Stimulated activated CD8-positive, alpha-beta memory T cell treated with anti-CD3 and anti-CD28 coated beads, Interleukin-4, amount 100 ng/mL, for 1 hour (primary cell): ENCODE measurements at places on chromosomes 5 and 9.

DNA sequence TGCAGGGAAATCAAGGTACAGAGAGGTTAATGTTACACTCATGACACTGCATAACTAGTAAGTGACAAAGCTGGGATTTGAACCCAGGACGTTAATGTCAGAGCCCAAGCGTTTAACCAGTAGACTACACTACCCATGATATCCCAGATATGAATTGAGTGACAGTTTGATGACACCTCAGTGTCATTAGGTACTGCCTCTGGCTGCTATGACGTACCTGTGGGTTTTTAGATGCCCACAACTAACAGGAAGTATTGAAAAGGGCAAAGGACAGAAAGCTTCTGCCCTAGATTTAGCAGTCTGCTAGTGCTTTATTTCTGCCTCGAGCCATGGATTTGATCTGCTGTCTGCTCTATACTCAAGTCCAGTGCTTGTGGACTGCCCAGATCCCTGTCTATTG, 56.2 kb downstream of the GLRA1 start:
- no peak for DNase-seq

DNA sequence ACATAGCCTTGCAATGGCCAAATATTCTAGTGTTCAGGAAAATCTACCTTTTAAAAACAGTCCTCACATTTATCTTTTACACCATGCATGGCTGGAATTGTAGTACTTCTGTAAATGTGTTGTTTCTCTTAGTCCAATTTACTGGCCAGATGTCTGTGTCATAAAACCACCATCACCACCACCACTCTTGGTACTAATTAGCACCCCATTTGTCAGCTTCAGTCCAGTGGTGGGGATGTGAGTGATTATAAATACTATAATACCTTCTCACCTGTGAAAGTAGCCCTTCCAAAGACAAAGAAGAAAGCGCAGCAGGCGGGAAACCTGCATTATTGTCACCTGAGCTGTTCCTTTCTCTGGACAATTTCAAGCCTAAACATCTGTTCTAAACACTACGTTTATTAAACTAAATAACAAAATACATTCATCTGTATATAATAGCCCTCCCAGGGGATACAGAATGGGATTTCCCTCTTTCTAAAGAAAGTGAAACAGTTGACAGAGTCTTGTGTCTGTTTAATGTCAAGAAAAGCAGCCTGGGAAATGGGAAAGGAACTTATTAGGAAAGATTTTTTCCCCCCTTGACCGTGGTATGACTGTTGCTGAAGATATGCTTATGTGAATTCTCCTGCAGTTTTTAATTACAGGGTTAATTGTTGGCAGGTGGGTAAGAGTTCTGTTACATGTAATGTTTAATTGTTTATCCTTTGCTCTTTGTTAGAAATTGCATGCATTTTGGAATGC, 144.5 kb upstream of the NUDT12 start:
- no peak for DNase-seq

DNA sequence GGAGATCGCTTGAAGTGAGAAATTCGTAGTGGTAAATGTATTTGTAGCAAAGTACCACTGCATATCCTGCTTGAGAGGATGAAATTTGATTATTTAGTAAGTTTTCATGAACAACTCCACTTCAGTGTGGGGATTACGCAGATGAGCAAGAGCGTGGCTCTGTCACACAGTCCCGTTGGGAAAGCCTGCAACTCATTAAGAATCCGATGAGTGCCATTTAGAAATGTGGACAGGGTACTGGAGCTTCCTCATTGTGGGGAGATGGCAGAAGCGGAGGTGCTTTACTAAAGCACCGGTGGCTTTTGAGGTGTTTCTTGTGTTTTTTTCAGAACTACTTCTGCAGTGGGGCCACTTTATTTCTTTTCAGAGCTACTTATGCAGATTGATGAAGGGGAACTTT, 1.4 kb downstream of the TJP2 start:
- no peak for DNase-seq

DNA sequence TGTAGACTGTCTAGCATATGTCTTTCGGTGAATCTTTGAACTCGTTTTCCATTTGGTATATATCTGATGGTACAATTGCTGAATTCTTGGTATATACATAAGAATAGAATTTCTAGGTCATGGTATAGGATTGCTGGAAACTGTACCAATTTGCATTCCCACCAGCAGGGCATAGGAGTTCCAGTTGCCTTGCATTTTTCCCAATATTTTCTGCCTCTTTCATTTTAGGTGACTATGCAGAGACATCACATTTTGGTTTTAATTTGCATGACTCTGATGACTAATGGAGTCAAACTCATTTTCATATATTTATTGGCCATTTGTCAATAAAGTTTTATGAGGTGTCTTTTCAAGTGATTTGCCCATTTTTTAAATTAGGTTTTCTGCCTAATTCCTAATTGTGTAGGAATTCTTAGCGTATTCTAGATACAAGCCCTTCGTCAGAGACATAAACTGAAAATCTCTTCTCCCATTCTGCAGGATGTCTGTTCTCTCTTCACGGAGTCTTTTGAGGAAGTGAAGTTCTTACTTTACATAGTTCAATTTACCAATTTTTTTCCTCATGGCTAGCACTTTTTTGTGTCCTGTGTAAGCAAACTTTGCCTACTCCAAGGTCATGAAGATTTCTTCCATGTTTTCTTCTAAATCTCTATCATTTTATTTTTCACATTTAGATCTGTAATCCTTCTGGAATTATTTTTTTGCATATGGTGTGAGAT, 28.9 kb upstream of the PDCD1LG2 start:
- no peak for DNase-seq

DNA sequence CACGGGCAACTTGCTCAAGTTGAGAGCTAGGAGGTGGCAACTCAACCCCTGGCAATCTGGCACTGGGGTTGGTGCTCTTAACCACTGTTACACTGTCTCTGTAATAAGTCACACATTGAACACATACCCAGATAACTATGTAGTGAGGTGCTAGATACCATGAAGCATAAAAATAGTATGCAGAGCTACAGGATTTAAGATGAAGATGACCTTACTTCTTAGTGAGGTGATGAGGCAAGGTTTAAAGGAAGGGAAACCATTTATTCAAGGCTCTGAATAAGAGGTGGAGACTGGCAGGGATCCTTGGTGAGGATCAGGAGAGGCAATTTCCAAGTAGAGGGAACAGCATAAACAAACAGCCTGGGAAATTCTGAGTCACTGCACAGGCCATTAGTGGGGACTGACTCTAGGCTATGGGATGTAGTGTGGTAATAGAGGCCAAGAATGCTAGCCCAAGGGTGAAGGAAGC, 67.6 kb upstream of the NR3C1 start:
- DNase-seq, result no peak

DNA sequence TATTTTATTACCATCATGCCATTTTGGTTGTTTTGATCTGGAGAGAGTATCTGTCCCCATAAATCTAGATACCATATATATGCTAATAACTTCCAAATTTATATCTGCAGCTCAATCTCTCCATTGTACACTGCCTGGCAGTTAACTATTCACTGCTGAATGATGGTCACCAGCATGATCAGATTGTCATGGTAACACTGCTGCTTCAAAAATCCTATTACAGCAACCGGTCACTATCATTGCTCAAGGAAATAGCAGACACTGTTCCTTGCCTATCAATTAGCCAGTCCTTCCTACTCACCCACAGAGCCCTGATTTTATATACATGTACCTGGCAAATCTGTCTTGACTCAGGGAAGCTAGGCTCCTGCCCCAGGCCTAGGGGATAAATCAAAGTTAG, 11.5 kb downstream of the REEP5 start:
- no peak for DNase-seq

GRCh38 chr9:96515621-96516470, 65.9 kb downstream of the HABP4 start:
- no peak for DNase-seq

DNA sequence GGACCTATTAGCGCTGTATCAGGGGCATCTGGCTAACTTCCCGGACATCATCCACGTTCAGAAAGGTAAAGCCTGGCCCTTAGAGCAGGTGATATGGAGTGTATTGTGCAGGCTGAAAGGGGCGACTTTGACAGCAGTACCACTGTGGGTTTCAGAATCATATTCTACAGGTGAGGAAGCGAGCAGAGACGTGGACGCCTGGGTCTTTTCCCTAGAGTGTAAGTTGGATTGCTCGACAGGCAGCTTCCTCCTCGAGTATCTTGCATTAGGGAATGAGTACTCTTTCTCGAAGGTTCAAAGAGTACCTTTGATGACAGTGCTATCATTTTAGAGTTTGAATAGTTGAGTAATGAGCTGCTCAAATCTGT, 1.9 kb downstream of the SNX18 start:
- no peak for DNase-seq

GRCh38 chr5:42940853-42941252, 99.3 kb downstream of the ANXA2R start:
- no peak for DNase-seq

DNA sequence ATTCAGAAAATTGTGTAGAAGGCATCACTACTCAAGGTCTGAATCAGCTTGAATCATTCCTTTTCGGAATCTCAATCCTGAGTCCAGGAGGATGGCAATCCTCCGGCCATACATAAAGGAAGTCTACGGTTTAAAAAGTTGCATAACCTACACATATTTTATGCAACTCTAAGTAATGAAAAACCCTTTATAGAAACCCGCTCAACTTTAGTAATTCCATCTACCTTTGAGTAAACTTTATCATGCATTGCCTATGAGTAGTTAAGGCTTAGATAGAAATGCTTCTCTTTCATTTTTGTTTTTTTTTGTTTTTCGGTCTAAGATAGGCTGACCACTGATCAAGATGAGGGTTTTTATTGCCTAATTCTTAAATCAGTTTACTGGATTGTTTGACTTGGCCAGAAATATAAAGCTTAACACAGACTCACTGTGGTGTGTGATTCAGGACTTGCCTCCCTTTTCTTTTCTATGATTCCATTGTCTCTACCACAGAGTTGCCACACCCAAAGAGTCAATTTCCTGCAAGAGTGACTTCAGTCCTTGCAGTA, 85.0 kb downstream of the LURAP1L start:
- DNase-seq, result no peak

DNA sequence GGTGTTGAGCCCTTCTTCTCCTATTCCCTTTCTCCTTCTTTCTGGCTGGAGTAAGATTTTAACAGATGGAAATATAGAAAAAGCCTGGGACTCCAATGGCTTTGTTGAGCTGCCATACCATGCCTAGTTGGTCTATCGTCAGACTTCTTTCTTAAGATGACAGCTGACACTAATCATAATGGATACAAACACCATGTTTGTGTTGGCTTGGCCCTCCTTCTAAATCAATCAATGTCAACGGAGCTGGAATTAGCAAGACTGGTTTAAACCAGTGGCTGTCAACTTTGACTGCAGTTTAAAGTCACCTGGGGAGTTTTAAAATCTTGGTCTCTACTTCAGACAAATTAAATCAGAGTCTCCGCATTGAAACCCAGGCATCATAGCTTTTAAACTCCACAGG, 264.5 kb upstream of the PRR16 start:
- no peak for DNase-seq

DNA sequence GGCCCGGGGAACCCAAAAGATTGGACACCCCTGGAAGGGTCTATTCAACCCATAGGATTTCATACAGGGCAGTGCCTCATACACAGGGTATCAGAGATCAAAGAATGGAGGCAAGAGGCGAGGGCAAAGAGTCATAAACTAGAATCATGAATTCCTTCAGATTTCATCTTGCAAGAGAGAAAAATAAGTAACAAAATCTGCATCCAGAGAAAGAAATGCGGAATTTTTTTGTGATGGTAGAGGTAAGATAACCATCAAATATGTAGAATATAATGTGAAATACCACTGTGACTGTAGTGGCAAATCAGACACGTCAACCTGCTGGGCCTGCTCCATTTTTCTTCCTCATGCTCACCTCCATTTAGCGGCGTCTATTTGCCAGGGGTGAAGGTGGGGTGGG, 143.6 kb downstream of the SNX18 start:
- no peak for DNase-seq

GRCh38 chr5:139569270-139569955, 8.3 kb downstream of the UBE2D2 start:
- no peak for DNase-seq

DNA sequence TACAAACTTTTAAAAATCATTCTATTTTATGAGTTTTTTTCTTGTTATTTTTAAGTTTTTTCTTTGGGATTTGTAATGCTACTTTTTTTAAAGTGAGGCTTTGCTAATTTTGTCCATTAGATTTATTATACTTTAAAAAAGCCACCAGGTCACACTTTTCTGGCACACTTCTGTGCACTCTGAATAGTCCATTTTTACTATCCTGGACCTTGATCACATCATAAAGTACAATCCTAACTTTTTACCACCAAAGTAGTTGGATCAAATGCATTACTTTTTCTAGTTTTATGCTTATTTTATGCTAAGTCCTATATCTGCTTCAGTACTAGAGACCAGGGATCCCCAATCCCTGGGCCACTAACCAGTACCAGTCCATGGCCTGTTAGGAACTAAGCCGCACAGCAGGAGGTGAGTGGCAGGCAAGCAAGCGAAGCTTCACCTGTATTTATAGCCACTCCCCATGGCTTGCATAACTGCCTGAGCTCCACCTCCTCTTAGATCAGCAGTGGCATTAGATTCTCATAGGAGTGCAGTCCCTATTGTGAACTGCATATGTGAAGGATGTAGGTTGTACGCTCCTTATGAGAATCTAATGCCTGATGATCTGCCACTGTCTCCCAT, 16.0 kb downstream of the FRRS1L start:
- no peak for DNase-seq

- no peak for DNase-seq
These were observed 917 bp downstream of the NHP2 start for GRCh38 chr5:178152491-178153444.

DNA sequence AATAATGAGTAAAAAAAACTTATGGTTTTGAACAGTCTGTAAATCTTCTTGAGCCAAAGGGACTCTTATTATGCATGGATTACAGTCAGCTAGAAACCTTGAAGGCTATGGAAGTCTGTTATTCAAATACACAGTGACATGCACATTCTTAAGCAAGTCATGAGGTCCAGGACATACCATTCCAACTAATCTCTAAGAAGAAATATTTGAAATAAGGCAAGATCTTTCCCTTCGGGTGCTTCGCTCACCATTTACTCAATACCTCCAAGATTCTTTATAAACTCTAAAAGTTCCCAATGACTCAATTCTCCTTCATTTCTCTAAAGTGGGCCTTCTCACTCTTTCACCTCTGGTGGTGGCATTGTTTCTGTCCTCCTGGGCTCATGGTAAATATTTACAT, 811.0 kb downstream of the NR2F1-AS1 start:
- no peak for DNase-seq

- DNase-seq, result no peak
These were observed 57.8 kb upstream of the RUSC2 start for GRCh38 chr9:35432076-35432475.
